EH (cell line): ENCODE measurements at places on chromosomes 11 and 22.

- DNase-seq: no peak
Measured at GRCh38 chr11:12242966-12243365, 132.6 kb downstream of the MICAL2 start.

DNA sequence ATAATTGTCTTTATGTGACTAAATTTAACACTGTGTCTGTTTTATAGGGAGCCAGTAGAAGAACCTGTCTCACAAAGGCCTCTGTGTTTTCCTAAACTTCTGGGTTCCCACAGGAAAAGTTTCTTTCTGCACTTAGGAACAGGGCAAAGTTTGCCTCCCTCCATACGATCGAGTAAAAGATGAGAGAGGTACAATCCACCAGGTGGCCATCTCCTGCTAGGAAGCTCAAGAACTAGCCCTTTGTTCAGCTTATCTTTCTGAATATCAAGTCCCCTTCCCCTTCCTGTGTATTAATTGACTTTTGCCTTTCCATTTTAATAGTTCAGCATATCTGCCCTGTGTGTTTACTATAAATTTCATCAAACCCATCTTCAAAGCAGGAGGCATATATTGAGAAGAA, 18.0 kb downstream of the CSNK2A3 start:
- no peak for DNase-seq

GRCh38 chr11:59944720-59945119, 6.5 kb downstream of the OOSP1 start:
- DNase-seq: no peak

- no peak for DNase-seq
Measured at GRCh38 chr11:67413266-67413849, 2.1 kb upstream of the CARNS1 start.

DNA sequence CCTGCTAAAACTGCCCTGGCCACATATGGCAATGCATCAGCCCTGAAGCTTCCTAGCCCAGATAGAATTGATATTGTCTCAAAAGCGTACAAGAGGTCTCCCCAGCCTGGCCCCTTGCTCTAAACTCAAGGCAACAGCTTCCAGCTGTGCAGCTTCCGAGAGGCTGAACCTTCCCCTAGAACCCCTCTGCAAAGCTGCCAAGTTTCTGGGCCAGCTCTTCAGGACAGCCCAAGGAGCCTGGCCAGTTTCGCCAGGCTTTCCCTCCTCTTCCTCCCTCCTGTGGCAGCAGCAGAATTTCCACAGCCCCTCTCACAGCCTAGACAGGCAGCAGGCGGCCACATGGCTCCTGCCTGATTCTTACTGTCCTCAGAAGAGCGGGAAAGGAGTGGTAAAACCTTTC, 34.5 kb downstream of the NUMA1 start:
- DNase-seq: no peak

GRCh38 chr11:122163053-122163819, 47.2 kb upstream of the BLID start:
- DNase-seq: peak; percentile 94

- DNase-seq: no peak
Measured at GRCh38 chr11:47527186-47527585, 25.7 kb downstream of the CELF1 start.

DNA sequence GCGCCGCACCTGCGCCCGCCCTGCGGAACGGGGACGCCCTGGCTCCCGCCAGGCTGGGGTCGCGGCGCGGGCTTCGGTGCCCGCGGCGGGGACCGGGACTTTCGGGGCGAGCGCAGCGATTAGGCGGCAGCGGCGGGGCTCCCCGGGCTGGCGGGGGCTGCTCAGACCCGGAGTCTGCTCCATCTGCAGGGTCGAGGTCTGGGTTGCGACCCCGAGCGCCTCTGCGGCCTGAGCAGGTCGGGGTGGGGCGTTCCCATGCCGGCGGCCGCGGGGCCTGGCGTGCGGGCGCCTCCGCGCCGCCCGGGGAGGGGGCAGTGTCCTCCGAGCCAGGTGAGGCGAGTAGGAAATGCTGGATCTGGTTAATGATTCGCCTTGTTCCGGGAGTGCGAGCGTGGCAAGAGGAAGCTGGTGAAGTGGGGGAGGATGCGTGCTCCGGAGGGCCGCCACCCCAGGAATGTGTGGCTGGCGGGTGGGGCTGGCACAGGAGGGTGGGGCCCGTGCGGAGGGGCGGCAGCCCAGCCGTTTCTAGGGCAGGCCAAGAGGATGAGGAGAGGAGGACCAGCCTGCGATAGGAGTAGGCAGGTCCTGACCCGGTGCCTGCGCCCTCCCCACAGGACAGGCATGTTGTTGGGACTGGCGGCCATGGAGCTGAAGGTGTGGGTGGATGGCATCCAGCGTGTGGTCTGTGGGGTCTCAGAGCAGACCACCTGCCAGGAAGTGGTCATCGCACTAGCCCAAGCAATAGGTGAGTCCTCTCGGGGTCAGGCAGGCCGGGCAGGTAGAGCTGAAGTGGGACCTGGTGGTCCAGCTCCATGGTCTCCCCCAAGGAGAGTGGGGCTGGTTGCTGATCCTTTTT, 606 bp downstream of the RASSF7 start:
- DNase-seq: peak; percentile 68

- DNase-seq: no peak
Measured at GRCh38 chr22:43198936-43199335, 12.0 kb upstream of the TTLL12 start.

DNA sequence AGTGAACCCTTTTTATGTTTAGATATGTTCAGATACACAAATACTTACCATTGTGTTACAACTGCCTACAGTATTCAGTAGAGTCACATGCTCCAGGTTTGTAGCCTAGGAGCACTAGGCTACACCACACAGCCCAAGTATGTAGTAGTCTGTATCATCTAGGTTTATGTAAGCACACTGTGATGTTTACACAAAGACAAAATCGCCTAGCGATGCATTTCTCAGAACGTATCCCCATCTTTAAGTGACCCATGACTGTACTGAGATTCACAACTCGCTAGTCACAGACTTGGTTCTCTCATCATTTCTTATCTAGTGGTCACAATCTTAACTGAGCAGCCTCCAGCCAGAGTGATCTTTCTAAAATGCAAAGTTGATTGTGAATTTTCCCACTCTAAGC, 119.2 kb downstream of the RASSF10 start:
- DNase-seq: no peak

- no peak for DNase-seq
Measured at GRCh38 chr11:86669424-86669823, 3.0 kb downstream of the ME3 start.

DNA sequence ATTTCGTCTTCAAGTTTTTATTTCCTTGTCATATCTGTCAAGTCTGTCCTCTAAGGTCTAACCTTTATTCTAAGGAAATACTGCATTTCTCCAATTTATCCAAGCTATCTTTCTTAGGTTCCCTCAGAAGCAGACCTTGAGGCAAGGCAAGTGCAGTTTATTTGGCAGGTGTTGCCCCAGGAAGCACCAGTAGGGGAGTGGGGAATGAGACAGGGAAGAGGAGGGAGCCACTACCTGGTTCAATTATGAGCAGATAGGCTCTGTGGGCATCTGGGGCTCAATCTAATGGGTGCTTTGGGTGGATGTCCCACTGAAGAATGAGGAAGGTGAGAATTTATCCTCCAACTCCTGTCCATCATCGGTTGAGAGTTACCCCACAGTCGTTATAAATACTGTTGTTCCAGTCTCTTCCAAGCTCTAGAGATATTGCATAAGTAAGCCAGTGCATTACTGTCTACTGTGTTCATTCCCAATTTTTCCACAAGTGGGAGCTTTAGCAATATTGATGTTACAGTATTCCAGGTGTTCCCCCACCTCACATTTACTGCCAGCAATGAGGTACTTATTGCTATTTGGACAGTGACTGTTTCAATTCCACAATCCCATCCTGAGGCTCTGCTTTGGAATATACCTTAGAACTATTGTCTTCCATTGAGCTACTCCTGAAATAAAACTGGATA, 154.9 kb upstream of the CEP126 start:
- DNase-seq: peak; percentile 5

DNA sequence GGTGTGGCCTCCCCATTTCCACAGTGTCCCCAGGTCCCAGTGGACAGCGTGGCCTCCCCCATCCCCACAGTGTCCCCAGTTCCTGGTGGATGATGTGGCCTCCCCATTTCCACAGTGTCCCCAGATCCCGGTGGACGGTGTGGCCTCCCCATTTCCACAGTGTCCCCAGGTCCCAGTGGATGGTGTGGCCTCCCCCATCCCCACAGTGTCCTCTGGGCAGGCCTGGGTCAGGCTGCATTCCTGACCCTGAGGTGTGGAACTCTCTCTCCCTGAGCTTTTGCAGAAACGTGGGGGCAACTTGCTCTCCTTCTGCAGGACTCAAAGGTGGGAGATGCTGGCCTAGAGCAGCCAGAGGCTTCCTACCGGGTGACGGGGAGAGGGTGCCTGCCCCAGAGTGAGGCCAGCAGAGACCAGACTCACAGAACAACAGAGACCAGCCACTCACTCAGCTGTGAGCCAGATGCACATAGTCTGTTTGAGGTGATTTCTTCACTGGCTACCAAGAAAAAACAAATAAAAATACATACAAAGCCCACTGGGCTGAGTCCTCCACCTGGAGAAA, 85.8 kb upstream of the FGF3 start:
- DNase-seq: no peak

DNA sequence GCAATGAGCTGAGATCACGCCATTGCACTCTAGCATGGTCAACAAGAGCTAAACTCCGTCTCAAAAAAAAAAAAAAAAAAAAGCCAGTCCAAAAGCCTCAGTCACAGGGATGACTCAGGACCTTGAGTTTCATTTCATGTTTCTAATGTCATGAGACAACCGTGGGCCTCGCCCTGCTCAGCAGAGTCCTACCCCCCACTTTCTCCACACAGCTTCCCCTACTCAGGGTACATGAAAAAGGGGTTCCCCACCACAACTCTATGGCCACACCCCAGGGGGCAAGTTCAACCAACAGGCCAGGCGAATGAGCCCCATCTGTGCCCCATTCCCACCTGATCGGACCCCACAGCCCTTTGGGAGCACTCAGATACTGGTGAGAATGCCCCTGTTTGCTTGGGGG, 24.3 kb upstream of the ADA2 start:
- no peak for DNase-seq

DNA sequence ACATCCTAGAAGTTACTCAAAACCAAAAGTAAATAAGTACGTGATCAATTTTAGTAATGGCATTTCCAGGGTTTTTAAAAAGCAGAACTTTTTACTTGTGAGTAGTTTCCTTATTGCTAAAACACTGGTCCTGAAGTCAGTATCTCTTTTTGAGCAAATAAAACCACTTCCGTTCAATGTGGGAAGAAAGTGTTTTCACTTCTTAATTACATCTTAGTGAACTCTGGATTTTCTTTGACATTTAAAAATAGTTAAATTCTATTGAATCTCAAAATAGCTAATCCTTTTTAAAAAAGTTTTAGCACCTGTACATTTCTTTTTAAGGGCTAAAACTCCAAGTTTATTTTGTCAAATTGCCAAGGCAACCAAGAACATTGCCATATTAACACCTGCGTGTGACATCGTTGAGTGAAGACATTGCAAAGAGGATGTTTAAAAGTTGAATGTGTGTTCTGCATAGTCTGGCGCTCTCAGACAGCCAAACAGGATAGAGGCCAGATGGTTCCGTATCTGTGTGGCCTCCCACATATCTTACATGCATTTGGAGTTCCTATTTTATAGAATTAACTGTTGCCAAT, 17.2 kb upstream of the OR5B21 start:
- peak; percentile 1 for DNase-seq

DNA sequence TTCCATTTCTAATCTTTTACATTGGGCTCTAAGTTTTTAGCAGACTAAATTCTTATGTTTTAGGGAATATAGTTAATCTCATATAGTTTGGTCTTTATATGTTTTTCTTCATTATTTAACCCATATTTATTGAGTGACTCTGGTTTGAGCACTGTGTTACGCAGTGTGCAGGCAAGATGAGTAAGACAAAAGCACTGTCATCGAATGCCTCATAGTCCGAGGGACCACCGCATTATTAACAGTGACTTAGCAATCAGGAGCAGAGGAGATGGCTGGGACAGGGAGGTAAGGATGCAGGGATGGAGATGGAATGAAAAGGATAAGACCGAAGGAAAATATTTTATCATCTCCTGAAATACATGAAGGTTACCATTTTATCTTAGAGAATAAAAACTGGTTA, 65.2 kb upstream of the CTSC start:
- DNase-seq: peak; percentile 82

DNA sequence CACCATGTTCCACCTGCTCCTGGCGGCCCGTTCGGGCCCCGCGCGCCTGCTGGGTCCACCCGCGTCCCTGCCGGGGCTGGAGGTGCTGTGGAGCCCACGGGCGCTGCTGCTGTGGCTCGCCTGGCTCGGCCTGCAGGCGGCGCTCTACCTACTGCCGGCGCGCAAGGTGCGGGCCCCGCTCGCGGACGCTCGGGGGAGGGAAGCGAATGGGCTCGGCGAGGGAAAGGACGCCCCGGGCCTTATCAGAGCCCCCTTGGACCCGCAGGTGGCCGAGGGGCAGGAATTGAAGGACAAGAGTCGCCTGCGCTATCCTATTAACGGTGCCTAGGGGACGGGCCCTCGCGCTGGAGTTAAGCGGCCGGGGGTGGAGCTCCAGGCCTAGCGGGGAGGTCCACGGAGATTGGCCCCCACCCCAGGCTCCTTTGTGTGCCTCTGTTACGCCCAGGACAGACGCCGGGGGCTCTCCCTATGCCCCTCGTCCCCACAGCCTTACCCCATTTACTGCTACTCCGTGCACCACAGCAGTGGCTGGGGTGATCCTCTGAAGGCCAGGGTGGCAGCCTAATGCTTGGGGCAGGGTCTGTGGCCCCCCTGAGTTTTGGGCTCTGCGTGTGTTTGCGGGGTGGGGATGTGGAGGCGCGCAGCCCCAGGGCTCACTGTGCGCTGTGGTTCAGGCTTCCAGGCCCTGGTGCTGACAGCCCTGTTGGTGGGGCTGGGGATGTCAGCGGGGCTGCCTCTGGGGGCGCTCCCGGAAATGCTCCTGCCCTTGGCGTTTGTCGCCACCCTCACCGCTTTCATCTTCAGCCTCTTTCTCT, 1.1 kb downstream of the TM7SF2 start:
- peak; percentile 32 for DNase-seq

DNA sequence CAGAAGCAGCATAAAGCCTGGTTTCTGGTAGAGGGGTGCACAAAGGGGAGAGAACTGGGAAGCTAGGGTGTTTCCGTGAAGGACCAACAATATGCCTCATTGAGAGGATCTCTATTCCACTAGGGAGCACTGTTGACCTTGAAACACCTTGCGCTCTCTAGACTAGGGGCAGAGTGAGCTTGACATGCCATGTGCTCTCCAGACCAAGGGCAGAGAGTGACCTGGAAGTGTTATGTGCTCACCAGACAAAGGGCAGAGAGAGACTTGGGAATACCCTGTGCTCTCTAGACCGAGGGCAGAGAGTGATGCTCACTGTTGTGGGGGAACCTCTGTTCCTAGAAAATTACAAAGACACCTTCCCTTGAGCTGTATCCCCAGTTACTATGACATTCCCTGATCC, 15.2 kb upstream of the EI24 start:
- no peak for DNase-seq

GRCh38 chr11:22349491-22349890, 11.3 kb downstream of the SLC17A6 start:
- DNase-seq: no peak

- no peak for DNase-seq
Measured at GRCh38 chr11:60989093-60989650, 17.7 kb downstream of the CD6 start.

- no peak for DNase-seq
Measured at GRCh38 chr11:73968356-73968966, 14.2 kb downstream of the UCP2 start.
